Right ventricle myocardium inferior (tissue), 1 donor: ENCODE measurements at places on chromosomes 12 and 14.

DNA sequence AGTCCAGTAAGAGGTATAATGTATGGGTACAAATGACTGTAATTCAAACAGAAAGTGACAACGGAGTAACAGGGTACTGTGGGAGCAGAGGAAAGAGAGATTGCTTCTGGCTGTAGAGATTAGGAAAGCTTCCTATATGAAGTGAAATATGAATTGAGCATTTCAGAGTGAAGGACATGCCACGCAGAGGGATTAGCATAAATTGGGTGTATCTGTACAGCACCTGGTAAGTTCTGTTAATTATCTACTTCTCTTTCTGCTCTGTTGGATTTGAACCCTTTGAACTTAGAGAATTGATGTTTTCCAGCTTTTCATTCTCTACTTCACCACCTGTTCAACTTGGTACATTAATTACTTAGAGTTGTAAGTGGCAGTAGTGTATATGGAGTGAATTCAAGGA, 8.8 kb downstream of the STK38L start:
- DNase-seq = no peak

GRCh38 chr12:131211340-131211938, 257.7 kb downstream of the ADGRD1 start:
- peak; percentile 57 for DNase-seq

DNA sequence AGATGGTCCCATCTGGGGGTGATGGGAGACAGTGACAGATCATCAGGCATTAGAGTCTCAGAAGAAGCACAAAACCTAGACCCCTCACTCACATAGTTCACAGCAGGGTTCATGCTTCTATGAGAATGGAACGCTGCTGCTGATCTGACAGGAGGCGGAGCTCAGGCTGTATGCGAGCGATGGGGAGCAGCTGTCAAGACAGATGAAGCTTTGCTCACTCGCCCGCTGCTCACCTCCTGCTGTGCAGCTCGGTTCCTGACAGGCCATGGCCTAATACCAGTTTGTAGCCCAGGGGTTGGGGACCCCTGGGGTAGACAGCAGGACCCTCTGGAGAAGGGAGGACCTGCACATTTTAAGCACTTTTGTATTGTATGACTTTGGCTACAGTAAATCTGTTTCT, 111.2 kb downstream of the LGMN start:
- DNase-seq = no peak

- DNase-seq = peak; percentile 91
Observed at GRCh38 chr14:64823305-64823861, 56.3 kb downstream of the SPTB start.

DNA sequence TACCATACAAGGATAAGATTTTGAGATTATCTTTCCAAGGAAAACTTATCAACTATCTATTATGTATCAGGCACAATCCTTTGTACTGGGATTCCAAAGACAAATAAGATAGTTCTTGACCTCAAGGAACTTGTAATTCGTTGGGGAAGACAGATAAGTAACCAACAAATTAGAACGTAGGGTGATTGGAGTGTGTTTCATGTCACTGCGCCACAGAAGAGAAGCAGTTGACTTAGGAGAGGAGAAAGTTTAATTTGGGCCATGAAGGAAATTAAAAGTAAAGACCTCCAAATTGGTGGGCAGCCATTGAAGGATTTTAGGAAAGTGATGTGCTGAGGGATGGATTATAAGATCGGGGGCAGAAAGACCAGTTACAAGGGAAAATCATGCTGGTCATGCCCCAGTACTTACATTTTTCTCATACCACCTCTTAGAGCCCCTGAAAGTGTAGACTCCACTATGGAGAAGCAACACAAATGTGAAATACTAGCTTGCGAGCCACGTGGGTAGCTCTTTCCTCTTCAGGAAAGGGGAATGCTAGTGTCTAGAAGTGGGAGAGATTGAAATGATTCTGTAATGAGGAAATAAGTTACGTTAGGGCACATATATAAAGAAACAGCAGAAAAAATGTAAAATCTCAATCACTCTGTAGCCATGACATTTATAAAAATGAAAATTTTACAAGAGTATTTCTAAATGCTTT, 148.7 kb downstream of the ETV6 start:
- no peak for DNase-seq

DNA sequence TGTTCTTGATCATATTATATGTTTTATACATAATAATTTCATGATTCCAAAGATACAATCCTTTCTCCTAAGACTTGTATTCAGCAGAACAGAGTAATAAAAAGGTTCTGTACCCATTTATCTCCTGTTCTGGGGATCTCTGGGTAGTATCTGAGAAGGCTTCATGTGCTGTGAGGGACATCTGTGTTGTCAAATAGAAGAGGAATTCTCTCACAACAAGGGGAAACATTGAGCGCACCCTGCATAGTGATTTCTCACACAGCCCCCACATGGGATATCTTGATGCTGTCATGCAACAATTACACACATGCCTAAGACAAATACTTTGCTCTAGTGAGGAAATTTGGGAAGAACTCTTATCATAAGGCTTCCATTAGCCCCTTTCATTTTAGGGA, 101.8 kb upstream of the ATF1 start:
- no peak for DNase-seq

- peak; percentile 94 for DNase-seq
Observed at GRCh38 chr14:75063491-75064204, at the start of gene ACYP1. ACYP1 (minus strand) TSS chr14:75064024; CDS start chr14:75063553, 471 bp downstream.

GRCh38 chr14:33814010-33814409, 136.9 kb downstream of the EGLN3 start:
- no peak for DNase-seq
